ENCODE measurements at places on chromosomes 16 and 17.
A peak's percentile ranks its signal among the peaks of the same experiment; 100 is the strongest.

DNA sequence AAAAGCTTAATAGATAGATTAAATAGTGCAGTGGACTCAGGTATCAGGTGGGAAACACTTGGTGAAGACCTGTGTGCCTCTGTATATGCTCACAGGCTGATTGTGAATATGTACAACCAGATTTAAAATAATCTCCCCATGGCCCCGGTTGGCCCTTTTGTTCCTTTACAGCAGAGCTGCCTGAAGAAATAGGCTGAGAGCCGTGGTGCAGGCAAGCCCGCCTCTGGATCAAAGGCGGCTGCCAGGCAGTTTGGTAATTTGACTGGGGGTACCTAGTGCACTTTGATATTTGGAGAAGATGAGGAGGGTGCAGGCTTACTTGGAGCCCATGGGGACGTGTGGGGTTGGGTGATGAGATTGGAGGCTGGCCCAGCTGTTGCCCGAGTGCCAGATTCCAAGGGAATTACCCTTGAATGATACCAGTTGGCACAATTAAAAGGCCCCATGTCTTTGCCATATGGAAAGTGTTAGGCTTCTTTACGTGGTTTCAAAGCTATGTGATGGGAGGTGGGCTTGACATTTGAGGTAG lies 5.0 kb downstream of the NKD1 start:
- DNase-seq: no peak

DNA sequence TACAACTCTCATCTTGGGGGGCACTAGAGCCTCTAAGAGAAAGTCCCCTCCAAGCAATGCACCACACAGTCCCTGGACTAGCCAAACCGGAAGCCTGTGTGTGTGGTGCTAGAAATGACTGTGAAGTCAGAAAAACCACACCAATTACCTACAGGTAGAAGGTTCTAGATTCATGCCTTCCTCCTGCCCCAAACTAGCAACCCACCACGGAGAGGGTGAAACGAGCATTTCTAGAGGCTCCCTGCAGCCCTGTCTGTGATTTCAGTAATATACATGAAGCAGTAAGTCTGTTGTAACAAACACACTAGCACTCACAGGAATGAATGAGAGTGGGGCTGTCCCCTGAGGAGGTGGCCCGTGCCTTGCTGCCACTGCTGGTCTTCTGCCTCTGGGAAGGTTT lies 13.6 kb downstream of the ZFHX3 start:
- peak; percentile 56 for DNase-seq

DNA sequence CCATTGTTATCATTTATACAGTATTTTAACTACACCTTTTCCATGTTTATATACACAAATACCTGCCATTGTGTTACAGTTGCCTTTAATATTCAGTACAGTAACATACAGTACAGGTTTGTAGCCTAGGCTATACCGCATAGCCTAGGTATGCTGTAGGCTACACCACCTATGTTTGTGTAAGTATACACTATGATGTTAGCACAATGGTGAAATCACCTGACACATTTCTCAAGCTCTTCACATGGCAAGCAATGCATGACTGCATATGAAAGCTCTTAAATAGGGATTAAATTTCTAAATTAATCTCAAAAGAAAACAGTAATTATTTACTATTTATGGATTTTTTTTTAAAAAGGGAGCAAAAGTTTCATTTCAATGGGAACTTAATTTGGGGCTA lies 12.0 kb downstream of the LRRC37B start:
- no peak for DNase-seq

DNA sequence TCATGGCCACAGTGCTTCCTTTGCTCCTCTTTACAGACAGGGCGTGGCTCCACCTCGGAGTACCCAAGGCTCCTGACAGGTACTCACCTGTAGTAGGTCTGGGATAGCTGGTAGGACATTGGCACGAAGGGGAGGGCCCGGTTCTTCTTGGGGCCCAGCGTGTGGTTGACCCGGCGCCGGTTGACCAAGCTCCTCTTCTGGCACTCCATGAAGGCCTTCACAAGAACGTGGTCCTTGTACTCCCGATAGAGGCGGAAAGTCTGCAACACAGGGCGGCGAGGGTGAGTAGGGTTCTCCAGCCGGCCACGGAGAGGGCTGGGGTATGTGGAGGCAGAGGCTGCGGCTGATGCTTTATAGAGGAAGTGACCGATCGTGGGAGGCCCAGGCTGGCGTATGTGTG lies 69.7 kb downstream of the IL21R start:
- DNase-seq: no peak

DNA sequence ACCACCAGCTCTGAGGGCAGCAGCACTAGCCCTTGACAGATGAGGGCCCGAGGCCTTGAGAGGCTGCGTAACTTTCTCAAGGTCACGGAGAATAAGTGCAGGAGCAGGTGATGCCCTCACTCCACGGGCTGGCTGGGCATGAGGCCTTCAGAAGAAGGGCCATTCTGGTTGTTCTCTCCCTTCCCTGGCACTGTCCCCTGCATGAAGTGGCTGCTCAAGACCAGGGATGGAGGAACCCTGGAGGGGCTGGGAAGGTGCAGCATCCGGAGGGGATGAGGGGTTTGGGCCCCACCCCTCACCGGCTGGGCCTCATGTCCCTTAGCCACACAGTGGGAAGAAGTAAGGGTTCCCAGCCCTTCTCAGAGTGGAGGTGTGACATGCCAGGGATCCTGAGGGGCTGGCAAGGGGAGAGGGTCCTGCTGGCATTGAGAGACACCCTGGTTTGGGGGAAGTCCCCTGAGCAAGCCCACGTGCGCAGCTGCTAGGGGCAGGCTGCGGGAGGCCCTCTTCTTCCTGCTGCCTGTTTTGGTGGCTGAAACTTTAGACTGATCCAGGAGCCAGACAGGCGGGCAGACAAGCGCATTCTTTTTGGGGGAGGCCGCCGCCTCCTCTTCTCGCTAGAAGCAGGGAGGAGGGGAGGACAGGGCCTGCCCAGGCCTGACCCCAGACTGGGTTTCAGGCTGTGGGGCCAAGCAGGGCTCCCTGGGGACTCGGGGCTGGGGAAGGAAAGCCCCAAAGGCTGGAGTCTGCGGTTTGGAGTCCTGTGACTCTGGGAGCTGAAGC lies 74.0 kb downstream of the N4BP1 start:
- DNase-seq: no peak

Measured in endodermal cell (in vitro differentiated cells).